HFF-Myc (cell line): ENCODE measurements at places on chromosomes 16 and 17.

DNA sequence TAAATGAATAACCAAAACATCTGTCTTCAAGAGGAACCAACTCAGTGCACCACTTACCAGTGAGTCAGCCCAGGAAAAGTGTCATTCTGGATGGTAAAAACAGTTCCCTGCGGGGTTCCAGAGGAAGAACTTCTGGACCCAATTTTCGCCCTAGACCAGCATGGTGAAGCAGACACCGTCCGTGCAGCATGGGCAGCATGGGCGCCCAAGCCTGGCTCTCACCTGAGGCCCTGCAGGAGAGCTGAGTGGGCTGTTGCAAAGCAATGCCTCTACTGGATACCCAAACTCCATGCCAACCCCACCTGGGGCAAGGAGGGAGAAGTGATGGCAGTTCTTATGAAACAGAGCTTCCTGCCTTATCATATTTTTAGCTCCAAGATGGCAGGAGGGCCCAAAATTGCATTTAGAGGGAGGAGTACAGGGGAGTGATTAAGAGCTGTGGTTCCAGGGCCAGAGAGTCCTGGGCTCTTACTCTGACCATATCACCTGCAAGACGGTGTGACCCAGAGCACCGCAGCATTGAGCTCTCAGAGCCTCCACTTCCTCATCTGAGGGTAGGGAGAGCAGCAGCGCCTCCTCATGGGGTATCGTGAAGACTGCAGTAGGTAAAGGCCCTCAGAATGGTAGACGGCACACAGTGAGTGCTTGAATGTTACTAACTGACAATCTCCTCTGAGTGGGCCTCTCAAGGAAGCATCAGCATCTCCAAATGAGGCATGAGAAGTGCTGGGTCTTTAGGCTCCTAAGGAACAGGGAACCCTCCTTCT, 16.6 kb upstream of the INPP5K start:
- DNase-seq: no peak

- DNase-seq: no peak
Observed at GRCh38 chr17:76720941-76721340, 5.5 kb downstream of the JMJD6 start.

- DNase-seq: no peak
Observed at GRCh38 chr16:81933361-81933760, 77.9 kb downstream of the SDR42E1 start.

- DNase-seq: no peak
Observed at GRCh38 chr16:19625039-19625438, 69.5 kb downstream of the VPS35L start.

- no peak for DNase-seq
Observed at GRCh38 chr16:73052576-73052975, 4.6 kb upstream of the ZFHX3 start.

- DNase-seq: no peak
Observed at GRCh38 chr17:79794659-79795511, 2.0 kb downstream of the CBX8 start.

GRCh38 chr17:28751600-28752366, 8.0 kb downstream of the TRAF4 start:
- no peak for DNase-seq

- DNase-seq: no peak
Observed at GRCh38 chr16:50831751-50832150, 89.9 kb downstream of the CYLD start.

DNA sequence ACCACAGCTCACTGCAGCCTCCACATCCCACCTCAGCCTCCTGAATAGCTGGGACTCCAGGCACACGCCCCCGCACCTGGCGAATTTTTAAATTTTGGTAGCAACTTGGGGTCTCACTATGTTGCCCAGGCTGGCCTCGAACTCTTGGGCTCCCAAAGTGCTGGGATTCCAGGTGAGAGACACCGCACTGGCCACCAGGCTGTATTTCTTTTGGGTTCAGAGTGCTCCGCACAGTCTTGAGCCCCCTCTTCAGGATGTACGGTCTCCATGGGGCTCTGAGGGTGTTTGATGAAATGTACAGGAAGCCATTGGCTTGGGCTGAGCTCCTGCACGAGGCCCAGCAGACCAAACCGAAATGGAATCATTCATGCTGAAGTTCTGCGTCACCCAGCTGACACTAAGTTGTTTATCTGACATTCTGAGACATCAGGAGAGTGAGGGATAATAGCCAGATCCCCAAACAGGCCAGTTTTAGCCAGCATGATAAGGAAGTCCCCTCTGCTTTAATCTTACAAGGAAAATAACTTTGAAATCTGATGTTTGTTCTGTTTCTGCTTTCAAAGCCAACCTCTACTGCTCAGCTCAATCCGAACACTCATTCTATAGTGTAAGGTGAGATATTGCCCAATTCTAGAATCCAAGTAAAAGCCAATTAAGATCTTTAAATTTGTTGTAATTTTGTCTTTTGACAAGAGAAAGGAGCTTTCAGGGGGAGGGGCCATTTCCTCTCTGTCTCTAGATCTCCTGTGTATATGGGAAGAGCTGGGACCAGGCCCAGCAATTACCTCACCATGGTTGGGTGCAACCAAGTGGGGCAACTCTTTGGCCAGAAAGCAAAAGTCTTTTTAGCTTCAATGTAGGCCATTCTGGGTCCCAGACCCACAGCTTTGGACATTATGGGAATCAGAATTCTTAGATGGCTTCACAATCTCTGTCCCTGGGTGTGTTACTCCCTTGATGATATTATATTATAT, 23.7 kb downstream of the GPR142 start:
- DNase-seq: no peak

DNA sequence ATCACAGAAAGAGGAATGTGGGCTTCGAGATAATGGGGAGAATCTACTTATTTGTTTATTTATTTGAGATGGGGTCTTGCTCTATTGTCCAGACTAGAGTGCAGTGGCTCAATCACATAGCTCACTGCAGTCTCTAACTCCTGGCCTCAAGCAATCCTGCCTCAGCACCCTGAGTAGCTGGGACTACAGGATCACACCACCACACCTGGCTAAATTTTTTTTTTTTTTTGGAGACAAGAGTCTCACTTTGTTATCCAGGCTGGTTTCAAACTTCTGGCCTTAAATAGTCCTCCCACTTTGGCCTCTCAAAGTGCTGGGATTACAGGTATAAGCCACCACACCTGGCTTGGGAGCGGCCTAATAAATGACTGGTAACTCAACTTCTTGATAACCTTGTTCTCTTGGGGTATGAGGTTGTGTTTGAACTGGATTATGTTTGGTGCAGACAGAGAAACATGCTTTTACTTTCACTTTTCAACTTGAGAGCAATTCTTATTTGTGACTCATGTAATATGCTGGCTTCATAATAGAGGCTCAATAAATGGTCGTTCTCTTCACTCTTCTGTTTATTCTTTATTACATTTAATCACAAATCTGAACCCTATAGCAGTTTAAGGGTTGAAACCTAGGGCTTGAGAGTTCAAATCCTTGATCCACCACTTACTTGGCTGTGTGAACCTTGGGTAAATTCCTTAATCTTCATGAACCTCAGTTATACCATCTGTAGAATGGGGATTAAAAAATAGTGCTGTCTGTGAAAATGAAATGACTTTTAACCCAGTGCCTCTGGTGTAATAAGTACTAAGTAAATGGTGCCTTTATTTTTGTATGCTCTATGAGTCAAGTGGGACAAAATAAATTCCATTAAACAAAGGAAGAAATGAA, 129.1 kb upstream of the HS3ST2 start:
- no peak for DNase-seq

- no peak for DNase-seq
Observed at GRCh38 chr16:82042846-82043245, 7.8 kb downstream of the HSD17B2 start.

DNA sequence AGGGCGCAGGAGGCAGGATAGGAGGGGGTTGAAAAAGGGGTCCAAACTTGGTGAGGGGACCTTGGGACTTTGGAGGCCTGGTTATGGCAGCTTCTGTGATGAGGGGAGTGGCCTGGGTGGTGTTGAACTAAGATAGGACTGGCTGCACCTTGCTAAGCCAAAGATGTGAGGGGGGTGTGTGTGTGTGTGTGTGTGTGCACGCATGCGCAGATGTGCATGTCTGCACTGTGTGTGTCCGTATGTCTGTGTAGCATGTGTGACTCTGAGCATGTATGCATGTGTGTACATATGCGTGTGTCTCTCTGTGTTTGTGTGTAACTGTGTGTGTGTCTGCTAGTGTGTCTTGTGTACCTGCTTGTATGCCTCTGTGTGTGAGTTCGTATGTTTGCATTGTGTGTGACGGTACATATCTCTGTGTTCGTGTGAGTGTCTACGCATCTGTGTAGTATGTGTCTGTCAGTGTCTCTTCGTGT, 4.1 kb downstream of the SLC16A5 start:
- no peak for DNase-seq

DNA sequence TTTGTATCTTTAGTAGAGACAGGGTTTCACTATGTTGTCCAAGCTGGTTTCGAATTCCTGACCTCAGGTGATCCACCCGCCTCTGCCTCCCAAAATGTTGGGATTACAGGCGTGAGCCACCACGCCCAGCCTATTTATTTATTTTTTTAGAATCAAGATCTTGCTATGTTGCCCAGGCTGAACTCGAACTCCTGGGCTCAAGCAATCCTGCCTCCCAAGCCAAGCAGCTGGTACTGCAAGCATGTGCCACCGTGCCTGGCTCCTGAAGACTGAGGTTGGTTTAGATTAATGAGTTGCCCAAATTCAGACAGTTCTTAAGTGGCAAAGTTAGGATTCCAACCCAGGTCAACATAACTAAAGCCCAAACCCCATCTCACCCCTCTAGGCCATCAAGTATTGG, 7.9 kb downstream of the SLC52A1 start:
- DNase-seq: no peak

DNA sequence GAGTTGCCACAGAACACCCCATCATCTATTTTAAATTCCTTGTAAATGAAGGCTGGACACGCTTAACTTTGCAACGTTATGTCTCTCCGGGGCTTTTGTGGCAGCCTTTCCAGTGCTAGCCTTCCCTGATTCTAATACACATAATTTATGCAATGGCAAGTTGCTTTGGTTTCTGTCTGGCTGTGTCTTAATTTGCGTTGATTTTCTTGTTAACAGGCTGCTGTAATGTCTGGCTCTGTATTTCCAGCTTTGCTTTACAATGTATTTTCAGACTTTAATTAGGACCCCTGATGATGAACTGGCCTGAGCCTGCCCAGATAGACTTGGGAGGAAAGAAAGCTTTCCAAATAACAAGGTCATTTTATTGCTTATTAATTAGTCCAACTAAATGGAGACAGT, 30.3 kb downstream of the ARSG start:
- DNase-seq: no peak

- DNase-seq: no peak
Observed at GRCh38 chr16:55810451-55810961, 22.4 kb downstream of the CES1 start.

DNA sequence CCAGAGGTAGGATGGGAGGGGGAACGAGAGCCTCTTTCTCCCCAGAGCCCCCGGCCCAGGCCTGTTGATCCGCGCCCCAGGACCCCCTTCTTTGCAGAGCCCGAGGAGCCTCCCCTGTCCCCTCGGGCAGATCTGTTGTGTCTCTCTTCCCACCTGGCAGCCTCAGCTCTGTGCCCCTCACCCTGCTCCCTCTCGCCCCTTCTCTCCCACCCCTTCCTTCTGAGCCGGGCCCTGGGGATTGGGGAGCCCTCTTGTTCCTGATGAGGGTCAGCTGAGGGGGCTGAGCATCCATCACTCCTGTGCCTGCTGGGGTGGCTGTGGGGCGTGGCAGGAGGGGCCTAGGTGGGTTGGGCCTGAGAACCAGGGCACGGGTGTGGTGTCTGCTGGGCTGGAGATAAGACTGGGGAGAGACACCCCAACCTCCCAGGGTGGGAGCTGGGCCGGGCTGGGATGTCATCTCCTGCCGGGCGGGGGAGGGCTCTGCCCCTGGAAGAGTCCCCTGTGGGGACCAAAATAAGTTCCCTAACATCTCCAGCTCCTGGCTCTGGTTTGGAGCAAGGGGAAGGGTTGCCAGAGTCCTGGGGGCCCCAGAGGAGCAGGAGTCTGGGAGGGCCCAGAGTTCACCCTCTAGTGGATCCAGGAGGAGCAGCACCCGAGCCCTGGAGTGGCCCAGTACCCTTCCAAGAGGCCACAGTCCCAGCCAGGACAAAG, 65.4 kb downstream of the MRC2 start:
- DNase-seq: no peak

DNA sequence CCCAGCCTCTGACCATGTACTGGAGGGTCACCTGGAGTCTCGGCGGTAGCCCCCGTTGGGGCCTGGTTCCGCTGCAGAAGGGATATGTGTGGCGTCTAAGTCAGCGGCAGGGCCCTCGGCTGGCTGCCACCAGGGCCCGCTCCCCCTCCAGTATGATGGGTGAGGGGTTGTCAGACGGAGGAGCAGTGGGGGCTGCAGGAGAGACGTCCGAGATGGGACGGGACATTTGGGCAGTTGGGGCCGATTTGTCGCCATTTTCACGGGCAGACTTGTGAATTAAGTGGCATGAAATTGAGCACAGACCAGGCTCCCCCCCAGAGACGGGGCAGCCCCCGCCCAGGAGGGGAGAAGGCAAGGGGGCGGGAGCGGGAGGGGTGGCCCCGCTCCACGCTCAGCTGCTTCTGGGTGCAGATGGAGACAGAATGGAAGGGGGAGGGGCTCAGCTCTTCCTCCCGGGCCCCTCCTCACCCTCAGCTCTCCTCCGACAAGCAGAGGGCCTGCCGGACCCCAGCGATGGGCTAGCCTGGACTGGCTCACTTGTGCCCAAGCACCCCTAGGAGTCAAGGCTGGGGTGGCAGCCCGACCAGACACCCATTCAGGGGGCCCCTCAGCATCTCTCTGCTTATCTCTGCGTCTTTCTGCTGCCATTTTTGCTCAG, 52.7 kb upstream of the LHX1 start:
- DNase-seq: no peak

GRCh38 chr17:20045476-20045875, 36.3 kb downstream of the SPECC1 start:
- DNase-seq: no peak

GRCh38 chr16:30663038-30663437, 4.8 kb downstream of the FBRS start:
- no peak for DNase-seq

DNA sequence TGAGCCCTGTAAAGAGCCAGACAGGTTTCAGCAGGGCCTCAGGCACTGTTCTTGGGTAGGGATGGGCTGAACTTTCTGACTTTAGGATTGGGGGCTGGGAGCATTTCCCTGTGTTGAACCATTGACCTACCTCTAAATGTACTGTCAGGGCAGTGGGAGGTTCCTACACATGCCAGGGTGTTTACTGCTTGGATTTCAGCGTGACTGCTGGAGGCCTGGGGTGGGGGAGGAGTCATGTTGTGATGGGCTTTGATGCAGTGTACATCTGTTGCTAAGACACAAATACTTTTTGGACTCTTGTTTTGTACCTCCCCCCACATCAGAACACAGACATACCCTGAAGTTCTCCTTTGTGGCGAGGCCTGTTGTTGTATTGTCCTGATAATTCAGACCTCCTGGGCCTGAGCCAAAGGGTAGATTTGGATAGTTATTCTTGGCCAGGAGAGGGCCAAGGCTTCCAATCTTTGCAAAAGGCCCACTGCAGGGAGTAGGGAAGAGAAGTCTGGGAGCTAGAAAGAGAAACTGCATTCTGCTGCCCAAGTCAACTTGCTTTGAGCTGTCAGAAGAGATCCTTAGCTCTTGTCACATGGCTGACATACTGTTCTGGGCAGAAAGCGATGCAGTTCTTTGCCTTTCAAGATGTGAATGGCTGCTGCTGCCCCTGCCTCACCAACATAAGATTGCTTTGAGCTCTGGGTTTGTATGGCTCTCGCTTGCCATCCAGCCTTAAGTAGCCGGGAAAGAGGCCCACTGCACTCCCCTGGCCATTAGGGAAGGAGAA, 3.7 kb downstream of the NFE2L1 start:
- no peak for DNase-seq
